ENCODE measurements at places on chromosomes 7 and 10.
A peak's percentile ranks its signal among the peaks of the same experiment; 100 is the strongest.

DNA sequence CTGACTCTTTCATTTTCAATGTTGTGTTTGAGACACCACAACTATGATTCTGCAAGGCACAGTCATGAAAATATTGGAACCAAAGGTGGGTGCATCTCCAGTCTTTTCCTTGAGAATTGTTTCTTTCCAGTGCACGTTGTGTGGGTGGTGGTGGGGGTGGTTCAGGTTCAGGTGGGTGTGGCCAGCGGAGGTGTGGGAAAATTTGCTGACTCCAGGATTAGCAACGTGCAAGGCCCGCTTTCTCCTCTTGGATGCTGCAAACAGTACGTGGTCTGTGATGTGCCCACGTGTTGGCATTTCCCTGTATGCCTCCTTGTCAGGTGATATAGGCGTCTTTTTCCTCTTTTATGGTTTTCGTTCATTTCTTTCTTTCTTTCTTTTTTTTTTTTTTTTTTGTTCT, 59.1 kb downstream of the CAMK1D start:
- DNase-seq = no peak

DNA sequence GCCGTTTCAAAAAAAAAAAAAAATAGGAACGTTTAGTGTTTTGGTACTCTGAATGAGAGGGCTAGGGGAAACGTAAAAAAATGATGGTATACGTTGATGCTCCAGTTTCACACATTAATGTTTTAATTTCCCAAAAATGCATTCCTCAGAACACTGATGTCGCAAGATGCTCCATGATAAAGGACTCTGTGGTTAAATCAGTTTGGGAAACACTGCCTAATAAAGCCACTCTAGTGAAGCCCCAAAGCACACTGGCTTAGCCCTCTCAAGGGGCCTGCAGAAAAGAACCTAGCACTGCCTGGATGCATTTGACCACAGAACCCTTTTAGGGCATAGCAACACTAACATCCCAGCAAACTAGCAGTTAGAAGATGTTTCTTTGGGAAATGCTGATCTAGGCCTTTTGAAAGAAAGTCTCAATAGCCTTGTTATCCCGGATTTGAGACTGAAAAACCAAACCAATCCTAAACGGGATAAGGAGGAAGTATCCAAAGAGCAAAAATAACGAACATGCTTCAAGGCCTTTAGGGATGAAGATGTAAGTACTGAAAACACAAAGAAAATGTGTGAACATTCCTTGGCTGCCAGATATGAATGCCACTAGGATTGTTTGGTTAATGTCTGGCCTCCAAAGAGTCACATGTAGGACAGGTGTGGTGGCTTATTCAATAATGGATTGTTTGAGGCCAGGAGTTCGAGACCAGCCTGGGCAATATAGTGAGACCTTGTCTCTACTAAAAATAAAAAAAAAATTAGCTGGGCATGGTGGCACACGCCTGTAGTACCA, 11.0 kb downstream of the DLG5 start:
- no peak for DNase-seq

GRCh38 chr10:112721080-112721698, 228.9 kb upstream of the TCF7L2 start:
- DNase-seq = no peak

GRCh38 chr7:147516391-147516790, 1074.2 kb upstream of the C7orf33 start:
- DNase-seq = no peak

DNA sequence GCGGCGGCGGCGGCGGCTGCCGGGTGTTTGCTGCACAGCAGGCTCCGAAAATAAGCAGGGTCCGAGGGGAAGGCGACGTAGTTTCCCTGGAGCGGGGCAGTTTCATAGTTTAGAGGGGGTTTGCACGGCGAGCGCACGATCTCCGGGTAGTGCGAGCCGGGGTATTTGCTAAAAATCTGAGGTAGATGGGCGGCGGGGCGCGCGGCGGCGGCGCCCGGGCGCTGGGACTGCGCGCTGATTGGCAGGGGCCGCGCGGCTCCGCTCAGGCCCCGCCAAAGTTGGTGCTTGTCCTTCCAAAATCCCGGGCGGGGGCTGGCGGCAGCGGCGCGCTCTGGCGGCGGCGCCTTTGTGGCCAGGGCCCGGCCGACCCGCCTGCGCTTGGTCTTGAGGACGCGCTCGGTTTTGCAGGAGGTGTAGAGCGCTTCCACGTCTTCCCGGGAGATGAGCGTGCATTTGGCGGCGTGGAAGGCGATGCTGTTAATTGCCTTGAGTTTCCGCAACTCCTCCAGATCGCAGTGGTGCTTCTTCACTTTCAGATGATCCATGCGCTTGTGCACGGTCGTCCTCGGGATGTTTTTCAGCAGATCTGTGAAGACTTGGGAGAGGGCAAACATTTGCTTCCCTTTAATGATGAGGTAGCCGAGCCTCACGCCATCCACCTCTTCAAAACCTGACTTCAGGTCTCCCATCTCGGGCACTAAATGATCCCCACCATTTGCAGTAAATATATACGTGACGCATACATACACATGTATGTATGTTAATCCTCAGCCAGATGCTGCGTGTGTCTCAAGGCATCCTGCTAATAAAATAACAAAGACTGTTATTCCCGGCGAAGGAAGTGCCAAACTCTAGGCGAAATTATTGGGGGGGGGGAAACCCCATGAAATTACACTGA, 8.1 kb downstream of the SKIDA1 start:
- DNase-seq = peak; percentile 16

DNA sequence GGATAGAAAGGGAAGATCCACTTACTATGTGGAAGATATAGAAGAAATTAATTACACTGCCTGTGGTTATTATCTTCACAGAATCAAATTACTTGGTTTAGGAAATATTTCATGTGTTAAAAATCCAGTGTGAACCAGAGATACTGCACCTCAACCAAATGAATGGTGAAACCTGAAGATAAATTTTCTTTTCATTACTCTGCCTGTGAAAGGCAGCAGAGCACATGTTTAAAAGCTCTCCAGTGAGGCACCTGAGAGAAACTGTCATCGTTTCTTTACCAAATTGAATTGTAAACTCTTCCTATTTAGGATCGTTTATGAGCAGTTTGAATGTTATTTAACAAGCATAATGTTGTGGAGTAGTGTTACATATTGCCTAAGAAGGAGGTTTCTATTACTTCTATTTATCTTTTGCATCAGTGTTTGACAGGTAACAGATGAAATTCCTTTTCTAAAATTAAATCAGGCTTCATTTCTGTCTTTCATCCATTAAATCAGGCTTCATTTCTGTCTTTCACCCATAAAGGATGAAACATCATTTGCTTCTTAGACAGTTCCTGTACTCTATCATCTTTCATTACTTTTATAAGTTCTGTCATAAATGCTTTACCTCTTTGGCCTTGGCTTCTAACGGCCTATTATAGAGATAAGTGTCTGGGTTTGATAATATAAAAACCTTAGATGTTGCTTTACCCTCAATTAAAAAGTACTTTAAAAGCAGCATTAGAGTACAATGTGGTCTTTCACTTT, 266.6 kb downstream of the NXPH1 start:
- DNase-seq = no peak

GRCh38 chr7:13155188-13155587, 467.8 kb downstream of the ARL4A start:
- no peak for DNase-seq

- no peak for DNase-seq
Observed at GRCh38 chr10:9243941-9244411, 1189.5 kb downstream of the GATA3 start.

- no peak for DNase-seq
Observed at GRCh38 chr10:28942012-28942411, 264.7 kb downstream of the BAMBI start.

- DNase-seq = no peak
Observed at GRCh38 chr10:26269754-26270153, 53.2 kb downstream of the GAD2 start.

DNA sequence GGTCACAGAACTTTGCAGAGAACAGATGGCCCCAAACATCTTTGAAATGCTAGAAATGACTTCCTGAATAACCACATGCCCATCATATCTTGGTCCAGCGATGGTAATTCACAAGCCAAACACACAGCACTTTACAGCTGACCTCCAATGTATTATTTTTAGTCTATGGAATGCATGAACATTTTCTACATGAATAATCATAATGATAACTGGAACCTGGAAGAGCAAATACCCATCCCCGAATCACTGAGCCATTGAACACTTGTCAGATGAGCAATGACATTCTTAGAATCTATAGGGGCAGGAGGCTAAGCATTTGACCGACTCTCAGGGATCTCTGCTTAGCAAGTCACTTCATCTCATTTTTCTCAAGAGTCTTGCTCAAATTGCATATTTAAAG, 167.3 kb downstream of the CREB5 start:
- DNase-seq = no peak

- DNase-seq = no peak
Observed at GRCh38 chr10:55214608-55215007, 413.6 kb upstream of the PCDH15 start.

DNA sequence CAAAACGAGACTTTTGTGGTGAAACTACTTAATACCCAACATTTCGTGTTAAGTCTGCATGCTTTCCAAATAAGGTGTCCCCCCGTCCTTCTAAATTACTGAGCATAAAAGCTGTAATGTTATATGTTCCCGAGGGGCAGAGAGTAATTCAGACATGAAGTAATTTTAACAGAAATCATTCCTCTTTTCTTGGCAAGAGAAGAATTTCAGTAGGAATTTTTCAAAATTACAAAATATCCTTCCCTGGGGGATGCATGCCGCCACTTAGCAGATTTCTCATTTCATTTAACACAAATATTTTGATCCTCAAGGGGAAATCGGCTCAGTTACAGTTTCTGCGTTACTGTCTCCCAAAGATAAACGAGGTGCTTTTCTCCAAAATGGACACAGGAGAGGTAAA, 213.2 kb upstream of the RHOBTB1 start:
- no peak for DNase-seq

DNA sequence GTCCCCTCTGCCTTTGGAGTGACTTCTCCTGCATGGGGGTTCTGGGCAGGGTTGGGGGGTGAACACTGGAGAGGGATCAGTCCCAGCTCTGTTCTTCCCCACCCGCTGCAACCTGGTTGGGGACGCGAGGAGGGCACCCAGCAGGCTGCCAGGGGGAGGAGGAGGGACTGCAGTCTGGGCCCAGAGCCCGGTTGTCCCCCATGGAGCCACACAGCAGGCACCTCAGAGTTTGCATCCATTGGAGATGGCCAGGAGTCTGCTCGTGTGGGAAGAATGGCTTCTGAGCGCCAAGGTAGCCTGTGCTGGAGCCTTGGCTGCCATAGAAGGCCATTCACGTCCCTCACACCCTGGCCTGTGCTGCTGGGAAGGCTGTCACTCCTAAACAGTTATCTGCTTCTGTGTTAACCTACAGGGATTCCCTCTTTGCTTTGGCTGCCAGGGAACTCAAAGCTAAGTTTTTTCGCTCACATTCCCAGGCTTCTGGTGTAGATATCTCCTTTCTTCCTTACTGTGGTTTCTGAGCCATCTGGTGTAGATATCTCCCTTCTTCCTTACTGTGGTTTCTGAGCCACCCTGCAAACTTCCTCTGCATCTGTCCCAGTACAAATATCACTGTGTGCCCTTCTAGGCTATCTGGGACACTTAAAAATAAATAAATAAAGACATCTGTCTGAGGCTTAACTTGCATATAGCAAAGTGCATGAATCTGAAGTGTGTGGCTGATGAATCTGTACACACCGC, 133.7 kb downstream of the LHPP start:
- no peak for DNase-seq

GRCh38 chr7:14899030-14899429, 3.5 kb downstream of the DGKB start:
- DNase-seq = no peak
